ENCODE measurements at places on chromosomes 4 and X. TPM values are rescaled to one million over a fixed set of nuclear protein-coding genes. Genes with fewer than 3 reads are reported as not detected.

Gene DUX4
- polyA plus RNA-seq: not detected

Gene GNRHR
- 0.33 TPM for polyA plus RNA-seq

Gene TENM3
- polyA plus RNA-seq: 17.2 TPM

Gene LEF1
- 13.0 TPM for polyA plus RNA-seq

Gene GLRB
- 8.9 TPM for polyA plus RNA-seq

Gene FATE1
- 0.71 TPM for polyA plus RNA-seq

Gene SSX1
- not detected for polyA plus RNA-seq

Gene FAM47E
- polyA plus RNA-seq: 2.7 TPM

Gene POLN
- 2.7 TPM for polyA plus RNA-seq

Gene HPSE
- polyA plus RNA-seq: 1.1 TPM

Gene SSX2
- not detected for polyA plus RNA-seq

Gene FAM9C
- 0.21 TPM for polyA plus RNA-seq

Gene ARSJ
- polyA plus RNA-seq: 6.2 TPM

Gene CCDC160
- polyA plus RNA-seq: 0.39 TPM

Gene COL25A1
- 14.5 TPM for polyA plus RNA-seq

Gene CSAG2
- polyA plus RNA-seq: not detected

Gene PF4V1
- polyA plus RNA-seq: not detected

Gene RHOH
- polyA plus RNA-seq: 1.6 TPM

Gene REELD1
- polyA plus RNA-seq: not detected

Gene GRPR
- polyA plus RNA-seq: 0.91 TPM

Gene SPANXN3
- not detected for polyA plus RNA-seq

Gene MAPK10
- 11.6 TPM for polyA plus RNA-seq
